GM04504 (cell line): ENCODE measurements at places on chromosomes 2 and 18.

- peak; percentile 97 for DNase-seq
These were observed 57.8 kb upstream of the TXNDC2 start for GRCh38 chr18:9827793-9828505.

DNA sequence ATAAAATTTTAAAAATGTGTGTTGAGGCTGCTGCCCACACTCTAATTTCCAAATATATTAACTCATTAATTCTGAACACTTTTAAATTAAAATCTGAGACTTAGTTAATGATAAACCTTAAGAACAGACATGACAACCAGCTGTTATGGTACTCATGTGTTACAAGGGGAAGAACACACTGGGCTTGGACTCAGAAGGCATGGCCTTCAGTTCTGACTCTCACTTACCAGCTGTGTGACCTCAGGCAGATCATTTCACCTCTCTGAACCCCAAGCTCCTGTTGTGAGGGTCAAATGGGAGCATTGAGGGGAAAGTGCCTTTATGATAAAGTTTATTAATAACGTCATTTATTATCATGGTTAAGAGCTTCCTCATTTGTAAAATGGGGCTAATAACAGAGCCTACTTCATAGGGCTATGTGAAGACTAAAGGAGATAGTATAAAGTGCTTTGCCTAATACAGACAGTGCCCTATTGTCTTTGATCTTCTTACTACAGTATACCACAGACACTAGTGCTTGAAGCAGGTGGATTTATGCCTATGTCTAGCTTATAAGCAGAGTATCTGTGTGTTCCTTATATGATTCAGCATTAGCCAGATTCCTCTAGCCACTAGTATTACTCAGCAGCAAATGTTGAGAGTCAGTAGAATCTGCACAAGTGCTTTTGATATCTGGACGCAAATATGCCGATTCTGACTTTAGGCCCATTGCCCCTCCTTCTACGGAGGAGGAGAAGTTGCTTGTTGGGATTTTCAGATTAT is 99.6 kb downstream of the SGPP2 start:
- no peak for DNase-seq

- DNase-seq, result peak; percentile 27
These were observed at the start of gene PARD3B for GRCh38 chr2:204544961-204545860. Gene PARD3B (plus strand): TSS chr2:204545475. CDS start chr2:204546000, 525 bp downstream.

DNA sequence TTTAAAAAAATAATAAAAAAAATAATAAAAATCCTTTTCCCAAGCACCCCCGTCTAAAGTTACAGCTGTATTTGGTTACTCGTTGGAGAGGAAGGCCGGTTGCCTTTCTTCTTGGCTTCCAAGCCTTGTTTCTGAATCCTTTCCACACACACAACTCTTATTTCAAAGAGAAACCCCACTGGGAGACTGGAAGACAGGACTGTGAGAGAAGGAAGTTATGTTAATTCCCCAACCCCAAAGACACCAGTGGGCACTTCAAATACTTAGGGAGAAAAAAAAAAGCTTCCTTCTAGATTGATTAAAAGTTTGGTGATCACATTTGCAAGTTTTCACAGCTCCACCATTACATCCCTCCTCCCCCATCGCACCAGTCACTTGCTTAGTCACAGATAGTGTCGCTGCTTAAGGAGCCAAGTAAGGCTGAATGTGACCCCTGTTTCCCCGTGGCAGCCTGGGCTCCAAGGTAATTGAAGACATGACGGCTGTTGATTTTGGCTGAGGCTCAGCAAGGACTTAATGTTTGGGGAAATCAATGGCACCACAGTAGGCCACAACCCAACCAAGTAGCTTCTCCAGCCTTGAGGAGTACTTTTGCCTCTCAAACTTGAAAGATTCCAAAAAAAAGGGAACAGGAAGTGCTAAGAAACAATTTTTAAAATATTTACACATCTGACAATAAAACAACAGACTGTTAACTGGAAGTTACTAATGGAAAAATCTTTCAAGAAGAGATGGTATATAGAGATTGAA is 40.8 kb upstream of the FRZB start:
- DNase-seq, result no peak

GRCh38 chr2:99762714-99763113 is 272.9 kb upstream of the REV1 start:
- DNase-seq, result no peak

DNA sequence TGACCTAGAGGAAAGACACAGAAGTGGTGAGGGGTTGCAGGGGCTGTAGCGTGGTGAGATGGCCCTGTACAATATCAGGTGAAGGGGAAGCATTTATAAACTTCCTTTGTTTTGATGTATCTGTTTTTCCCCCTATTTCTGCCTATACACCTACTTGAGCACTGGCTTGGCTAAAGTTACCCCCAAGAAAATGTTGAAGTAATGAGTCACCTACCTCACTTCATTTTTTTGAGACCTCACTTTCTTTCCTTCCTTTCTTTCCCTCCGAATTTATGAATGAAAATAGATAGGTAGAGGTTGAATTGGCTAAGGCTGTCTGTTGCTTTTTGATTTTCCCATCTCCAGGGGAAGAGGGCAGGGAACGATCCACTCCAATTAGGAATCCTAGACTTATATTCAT is 231.1 kb upstream of the EPAS1 start:
- no peak for DNase-seq

- DNase-seq, result no peak
These were observed 52.6 kb downstream of the SLC4A5 start for GRCh38 chr2:74290466-74291217.

DNA sequence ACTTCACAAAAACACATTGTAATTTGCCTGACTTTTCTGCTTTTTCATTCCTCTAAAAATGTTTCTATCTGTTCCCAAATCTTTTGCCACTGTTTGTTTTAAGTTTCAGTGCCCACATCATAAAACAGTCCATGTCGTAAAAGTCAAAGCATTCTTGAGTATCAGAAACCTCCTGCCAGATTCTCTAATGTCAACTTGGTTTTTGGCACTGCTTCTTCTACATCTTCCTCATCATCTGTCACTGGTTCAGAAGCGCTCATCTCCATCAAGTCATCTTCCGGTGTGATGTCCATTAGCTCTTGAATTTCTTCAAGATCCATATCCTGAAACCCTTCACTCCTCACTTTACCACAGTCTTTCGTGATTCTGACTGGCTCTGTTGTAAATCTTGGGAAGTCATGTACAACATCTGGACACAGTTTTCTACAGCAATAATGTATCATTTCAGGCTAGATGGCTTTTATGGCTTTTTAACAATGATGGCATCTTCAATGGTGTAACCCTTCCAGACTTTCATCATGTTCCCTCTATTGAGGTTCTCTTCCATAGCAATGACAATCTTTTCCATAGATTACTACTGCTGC is 19.6 kb downstream of the CUL3 start:
- peak; percentile 75 for DNase-seq

DNA sequence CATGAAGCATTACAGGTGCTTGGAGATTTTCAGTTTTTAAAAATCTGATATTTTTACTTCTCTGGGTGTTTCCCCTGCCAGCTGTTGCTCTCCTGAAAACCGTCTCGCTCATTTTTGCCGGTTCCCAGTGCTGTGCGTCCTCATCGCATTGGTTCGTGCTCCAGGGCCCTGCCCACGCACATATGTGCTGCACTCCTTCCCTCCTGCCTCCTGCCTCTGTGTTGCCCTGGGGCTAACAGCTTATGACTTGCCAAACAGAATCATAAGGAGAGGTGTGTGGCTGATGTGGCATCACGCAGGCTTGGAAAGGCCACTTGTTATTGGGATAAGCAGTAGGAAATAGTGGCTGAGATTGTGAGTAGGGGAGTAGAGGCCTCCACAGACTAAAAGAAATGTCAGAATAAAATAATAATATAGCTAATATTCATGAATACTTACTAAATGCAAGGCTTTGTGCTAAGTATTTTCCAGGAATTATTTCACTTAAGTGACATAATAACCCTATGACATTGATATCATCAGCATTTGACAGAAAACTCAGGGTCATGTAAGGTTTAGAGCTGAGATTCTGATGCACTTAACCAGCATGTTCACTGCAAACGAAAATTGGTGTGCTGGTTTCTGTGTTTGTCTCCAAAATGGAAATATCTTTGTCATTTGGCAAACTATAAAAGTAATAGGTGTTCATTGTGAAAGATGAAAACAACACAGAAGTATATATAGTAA is 53.5 kb downstream of the SLC4A1AP start:
- DNase-seq, result peak; percentile 75

- DNase-seq, result no peak
These were observed 2.1 kb upstream of the MOCOS start for GRCh38 chr18:36185157-36185556.

DNA sequence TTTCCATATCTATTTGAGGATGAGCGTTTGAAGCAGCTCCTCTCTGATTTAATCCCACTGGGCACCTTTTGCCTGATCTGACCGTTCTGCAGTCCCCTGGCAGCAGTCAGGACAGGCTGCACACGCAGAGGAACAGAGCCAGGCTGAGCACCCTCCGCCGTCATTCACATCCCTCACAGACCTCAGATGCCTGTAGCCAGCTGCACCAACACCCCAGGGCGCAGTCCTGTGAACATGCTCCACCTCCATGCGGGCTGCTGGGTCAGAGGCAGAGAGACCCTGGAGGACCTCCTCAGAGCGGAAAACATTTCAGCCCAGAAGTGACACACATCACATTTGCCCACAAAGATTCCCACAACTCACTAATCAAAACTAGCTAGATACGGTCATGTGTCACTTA is 146.1 kb downstream of the SEPTIN10 start:
- no peak for DNase-seq

- DNase-seq, result no peak
These were observed 8.0 kb upstream of the CYP27C1 start for GRCh38 chr2:127228102-127228501.

- no peak for DNase-seq
These were observed 97.1 kb upstream of the EPB41L3 start for GRCh38 chr18:5640939-5641338.

DNA sequence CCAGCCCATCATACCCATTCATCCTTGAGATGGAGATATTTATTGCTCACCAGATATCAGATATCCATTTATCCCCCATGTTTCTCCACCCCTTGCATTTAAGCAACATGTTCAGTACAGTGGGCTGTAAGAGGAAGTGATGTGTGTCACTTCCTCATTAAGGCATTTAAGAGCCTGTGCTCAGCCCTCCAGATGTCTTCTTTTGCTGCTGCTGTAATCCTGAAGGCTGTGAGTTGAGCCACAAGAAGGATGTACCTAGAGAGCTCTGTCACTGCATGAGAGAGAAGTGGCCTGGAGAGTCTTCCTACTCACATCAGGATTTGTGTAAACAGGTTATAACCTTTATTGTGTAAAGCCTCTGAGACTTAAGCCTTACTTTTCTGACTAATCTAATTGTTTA is 151.8 kb upstream of the UNC80 start:
- DNase-seq, result no peak

- no peak for DNase-seq
These were observed 79.0 kb downstream of the TTC21B start for GRCh38 chr2:165874445-165875039.

DNA sequence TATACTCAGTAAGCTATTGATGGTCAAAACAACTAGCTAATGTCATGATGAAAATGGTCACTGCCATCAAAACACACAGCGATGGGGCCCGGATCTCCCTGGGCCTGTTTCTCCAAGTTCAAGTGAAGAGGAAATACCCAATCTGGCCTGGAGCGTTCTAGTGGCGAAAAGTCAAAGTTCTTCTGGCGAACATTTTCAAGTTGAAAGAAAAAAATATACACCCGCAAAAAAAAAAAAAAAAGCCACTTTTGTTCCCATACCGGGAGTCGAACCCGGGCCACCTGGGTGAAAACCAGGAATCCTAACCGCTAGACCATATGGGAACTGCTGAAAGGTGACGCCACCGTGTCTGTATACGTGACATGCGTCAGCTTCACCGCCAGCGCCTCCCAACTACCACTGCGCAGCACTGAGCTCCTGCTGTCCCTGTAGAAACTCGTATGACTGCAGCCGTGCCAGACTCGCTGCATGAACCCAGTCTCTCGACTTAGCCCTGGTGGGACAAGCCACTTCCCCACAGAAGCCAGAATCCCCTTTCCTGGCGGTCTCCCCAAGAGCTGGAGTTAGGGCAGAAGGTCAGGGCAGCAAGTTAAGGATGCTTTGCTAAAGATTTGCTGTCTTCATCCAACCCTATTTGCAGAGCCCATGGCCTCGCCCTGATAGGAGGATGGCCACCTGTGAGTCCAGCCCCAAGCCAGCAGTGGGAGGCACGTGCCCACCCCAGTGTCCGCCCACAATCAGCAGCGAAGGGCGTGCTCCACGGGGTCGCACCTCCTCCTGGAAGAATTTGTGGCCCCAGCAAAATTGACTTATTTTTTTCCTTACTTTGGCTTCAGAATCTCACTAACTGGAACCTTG is 5.6 kb upstream of the IMP4 start:
- DNase-seq, result peak; percentile 53

DNA sequence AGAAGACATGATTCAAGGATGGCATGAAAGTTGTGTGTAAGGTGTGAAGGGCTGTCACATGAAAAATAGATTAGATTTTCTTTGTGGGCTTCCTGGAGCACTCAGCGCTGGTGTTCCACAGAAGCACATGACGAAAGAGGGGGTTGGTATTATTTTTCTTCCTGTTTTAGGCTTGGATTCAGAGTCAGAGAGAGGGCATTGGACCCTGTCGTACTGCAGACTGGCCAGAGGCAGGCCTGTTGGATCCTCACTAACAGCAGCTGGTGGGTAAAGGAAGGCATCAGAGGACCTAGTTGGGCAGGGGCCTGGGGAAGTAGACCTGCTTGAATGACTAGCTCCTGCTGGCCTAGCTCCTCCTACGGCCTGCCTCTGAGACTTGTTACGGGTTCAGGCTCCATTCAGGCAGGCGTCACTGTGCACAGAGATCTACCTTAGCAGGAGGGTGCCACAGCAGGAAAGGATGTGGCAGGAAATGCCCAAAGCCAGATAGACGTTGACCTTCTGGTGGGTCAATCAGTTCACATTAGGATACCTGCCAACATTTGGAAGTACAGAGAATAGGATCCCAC is 13.1 kb downstream of the CTLA4 start:
- DNase-seq, result no peak

- DNase-seq, result no peak
These were observed 19.9 kb downstream of the TMSB10 start for GRCh38 chr2:84925336-84925723.

GRCh38 chr2:24452502-24452885 is 38.6 kb upstream of the NCOA1 start:
- DNase-seq, result no peak

DNA sequence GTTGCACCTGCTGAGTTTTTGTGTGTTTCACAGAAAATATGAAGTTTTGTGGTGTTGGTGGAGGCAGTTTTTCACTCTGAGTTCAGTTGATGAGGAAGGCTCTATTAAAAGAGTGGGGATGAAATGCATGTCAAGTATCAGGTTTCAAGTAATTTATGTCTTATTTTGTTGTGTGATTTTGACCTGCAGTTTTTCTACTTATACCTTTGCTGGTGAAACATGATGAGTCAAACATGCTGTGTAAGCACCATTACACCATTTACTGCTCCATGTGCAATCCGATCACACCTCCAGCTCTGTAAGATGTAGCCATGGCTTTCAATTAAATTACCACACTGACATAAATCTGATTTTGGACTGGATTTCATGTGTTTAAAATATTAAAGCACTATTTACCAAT is 174.5 kb upstream of the ZEB2 start:
- DNase-seq, result no peak

- DNase-seq, result peak; percentile 58
These were observed 110.3 kb downstream of the SP3 start for GRCh38 chr2:173854840-173855239.
